ENCODE measurements at places on chromosomes 7 and 10.

GRCh38 chr10:97204826-97205679 lies 19.3 kb upstream of the SLIT1 start:
- no peak for DNase-seq

GRCh38 chr7:151743481-151743983 lies 133.4 kb downstream of the PRKAG2 start:
- no peak for DNase-seq

DNA sequence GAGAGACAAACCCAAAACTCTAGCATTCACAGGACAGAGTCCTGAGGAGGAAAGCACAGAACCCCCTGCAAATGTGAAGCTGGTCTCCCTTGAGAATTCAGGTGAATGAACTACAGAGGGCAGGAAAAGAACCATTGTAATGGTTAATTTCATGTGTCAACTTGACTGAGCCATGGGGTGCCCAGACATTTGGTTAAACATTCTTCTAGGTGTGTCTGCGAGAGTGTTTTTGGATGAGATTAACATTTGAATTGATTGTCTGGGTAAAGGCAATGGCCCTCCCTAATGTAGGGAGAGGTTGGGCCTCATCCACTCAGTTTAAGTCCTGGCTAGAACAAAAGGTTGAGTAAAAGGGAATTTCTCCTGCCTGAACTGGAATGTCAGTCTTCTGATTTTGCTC lies 15.7 kb upstream of the CDK1 start:
- no peak for DNase-seq

- DNase-seq, result no peak
Measured at GRCh38 chr7:18916826-18917225, 200.6 kb downstream of the TWIST1 start.

DNA sequence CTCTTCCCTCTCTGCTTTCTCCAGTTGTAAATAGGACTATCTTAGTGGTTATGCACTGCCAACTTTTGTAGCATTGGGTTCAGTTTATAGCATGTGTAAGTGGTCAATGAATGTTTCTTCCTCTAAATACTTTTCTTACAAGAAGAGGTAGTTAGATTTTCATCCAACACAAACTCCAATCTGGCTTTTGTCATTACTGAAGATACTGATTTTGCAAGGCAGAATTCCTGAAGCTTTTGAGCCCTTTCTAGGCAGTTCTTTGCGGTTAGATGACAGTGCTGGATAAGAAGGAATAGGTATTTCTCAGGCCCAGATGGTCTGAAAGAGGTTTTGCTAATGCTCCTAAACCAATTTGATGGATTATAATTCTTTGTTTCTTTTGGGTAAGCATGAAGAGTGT lies 60.5 kb downstream of the BICC1 start:
- no peak for DNase-seq

All from large intestine (tissue), 12 donors.